ENCODE measurements at places on chromosomes 5 and 9.

DNA sequence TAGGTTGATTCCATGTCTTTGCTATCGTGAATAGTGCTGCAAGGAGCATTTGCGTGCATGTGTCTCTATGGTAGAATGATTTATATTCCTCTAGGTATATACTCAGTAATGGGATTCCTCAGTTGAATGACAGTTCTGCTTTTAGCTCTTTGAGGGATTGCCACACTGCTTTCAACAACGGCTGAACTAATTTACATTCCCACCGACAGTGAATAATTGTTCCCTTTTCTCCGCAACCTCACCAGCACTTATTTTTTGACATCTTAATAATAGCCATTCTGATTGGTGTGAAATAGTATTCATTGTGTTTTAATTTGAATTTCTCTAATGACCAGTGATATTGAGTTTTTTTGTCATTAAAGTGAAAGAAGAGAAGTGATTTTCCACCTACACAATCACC lies 18.5 kb downstream of the IFNA5 start:
- no peak for DNase-seq

GRCh38 chr9:87618226-87618625 lies 107.7 kb upstream of the CTSL start:
- DNase-seq = no peak

GRCh38 chr5:65946198-65946745 lies 19.9 kb downstream of the ERBIN start:
- DNase-seq = no peak

DNA sequence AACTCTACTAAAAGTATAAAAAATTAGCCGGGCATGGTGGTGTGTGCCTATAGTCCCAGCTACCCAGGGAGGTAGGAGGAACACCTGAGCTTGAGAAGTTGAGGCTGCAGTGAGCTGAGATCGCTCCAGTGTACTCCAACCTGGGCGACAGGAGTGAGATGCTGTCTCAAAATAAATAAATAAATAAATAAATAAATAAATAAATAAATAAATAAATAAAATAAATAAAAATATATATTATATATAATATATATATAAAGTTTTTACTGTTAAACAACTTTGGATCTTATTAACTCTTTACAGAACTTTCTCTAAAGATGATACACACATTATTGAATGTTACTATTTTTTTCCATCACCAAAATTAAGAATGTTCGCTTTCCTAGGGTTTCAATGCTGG lies 38.4 kb downstream of the HMGCR start:
- no peak for DNase-seq

DNA sequence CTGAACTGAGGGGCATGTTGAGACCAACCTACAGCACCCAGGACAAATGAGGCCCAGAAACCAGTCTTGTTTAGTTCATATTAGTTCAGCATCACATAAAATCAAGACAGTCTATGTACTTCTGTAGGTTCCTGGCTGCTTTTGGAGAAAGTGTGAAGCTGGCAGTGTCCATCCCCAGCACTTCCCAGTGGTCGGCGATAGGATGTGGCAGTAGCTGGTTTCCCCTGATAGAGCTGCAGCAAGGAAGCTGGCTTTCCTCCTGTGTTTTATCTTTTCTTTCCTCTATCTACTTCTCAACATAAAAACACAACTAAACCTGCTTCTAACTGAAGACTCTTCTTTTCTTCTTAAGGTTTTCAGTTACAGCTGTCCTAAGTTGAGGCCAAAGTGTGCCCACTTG lies 43.0 kb upstream of the SLC46A2 start:
- no peak for DNase-seq

- DNase-seq = no peak
These were observed 219.0 kb upstream of the PIK3R1 start for GRCh38 chr5:67996596-67996995.

- DNase-seq = no peak
These were observed 203.3 kb downstream of the ADAMTS12 start for GRCh38 chr5:33688526-33688925.

GRCh38 chr5:181031716-181032115 lies 8.3 kb upstream of the BTNL9 start:
- no peak for DNase-seq

DNA sequence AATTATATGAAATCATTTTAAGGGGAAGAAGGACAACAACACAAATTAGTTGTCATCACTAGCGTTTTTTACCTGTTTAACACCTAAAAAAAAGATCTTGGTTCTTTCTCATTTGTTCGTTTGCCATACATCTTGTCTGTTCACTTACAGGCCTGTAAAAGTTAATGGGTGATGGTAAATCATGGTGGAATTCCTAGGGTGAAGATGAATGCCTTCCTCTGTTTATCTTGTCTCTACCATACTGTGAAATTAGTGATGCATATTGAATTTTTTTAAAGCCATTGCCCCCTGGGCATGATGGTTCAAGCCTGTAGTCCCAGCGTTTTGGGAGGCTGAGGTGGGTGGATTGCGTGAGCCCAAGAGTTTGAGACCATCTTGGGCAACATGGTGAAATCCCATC lies 46.6 kb downstream of the LRRTM2 start:
- no peak for DNase-seq

DNA sequence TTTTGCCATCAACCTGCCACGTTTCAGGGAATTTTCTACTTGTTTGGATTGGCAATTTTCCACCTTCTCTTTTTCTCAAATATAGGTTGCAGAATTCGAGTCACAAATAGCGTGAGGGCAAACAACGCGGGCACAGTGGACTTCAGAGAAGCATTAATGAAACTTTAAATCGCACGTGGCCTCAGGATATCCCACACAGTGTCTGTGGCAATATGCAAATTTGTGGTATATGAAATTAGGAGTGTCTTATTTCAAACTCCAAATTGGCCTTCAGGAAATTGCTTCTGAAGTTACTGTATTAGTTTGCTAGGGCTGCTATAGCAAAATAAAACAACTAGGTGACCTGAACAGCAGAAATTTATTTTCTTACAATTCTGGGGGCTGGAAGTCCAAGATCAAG lies 91.2 kb downstream of the MTRR start:
- no peak for DNase-seq

- DNase-seq = no peak
These were observed 38.8 kb downstream of the IARS1 start for GRCh38 chr9:92254381-92255337.

DNA sequence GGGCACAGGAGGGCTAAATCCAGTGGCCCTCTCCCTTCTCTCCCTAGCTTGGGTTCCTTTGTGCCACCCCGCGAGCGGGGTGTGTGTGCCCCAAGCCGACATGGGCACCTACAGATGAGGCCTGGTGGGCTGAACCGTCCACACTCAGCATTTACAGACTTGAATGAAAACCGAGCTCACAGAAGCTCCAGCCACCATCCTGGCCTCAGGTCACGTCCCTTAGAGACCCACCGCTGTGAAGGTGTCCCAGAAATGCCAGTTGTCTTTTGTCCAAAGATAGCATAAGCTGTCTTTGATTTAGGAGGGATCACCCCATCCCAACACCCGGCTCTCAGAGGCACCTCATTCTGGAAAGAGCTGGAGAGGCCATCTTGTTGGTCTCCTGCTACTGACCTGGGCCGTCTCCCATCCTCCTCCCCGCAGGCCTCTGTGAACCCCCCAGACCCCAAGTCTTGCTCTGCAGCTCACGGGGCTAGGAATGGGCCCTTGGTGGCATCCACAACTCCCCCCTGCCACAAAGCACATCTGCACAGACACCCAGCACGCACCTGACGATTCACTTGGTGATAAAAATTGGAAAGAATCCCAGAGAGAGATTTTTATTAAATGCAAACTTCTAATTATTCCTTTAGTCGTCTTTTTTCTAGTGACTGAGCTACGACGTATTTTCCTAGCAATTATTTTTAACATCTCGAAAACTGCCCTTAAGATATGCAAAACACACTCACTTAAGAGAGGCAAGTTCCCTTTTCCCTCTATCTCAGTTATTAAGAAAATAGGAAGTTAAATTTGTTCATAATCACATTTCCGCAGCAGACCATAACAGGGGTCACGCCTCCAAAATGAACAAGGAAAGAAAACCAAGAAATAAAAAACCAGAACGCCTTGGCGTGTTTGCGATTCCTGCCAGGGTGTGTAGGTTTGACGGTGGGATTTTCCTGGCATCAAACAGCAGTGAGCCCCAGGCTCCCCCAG lies 80.5 kb upstream of the LMX1B start:
- no peak for DNase-seq

- no peak for DNase-seq
These were observed 63.2 kb upstream of the RICTOR start for GRCh38 chr5:39137391-39137790.

DNA sequence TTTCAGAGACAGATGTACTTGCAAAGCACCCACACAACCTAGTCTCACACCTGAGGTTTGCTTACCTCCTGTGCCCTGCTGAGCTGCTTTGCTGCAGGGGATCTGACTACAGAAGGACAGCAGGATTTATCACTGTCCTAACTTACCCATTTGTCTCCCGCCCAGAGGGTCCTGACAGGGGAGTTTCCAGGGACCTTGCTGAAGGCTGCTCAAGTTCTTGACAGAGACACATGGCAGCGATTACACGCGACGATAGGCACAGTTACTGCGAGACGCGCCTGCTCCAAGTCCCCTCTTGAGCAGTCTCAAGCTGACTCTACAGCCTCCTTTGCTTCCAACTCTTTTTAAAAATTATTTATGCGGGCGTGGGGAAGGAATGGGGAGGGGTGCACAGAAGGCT lies 24.6 kb upstream of the GALNT10 start:
- DNase-seq = no peak

GRCh38 chr5:59596586-59597350 lies 296.8 kb downstream of the PDE4D start:
- no peak for DNase-seq

GRCh38 chr5:111775224-111775623 lies 18.2 kb upstream of the NREP start:
- no peak for DNase-seq

- DNase-seq = no peak
These were observed 128.2 kb downstream of the OLFM1 start for GRCh38 chr9:135215571-135216161.

DNA sequence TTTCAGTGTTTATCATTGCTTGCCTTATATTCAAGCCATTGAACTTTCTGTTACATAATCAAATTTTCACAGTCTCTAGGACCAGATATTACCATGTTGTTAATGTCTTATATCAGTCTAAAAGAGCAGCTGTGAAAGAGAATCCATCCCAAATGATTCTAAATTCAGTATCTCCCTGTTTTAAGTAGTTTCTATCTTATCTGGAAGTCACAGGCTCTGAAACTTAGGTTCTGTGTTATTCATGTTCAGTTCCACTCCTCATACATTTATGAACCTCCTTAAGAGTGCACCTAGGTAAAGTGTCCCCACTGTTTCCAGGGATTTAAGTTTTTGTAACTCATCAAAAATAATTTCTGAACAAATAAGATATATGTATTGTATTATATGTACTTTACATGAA lies 9.7 kb downstream of the LYRM7 start:
- no peak for DNase-seq

- DNase-seq = no peak
These were observed 135.7 kb downstream of the CAAP1 start for GRCh38 chr9:26756881-26757280.

GRCh38 chr5:136058039-136058971 lies 29.5 kb downstream of the TGFBI start:
- no peak for DNase-seq

DNA sequence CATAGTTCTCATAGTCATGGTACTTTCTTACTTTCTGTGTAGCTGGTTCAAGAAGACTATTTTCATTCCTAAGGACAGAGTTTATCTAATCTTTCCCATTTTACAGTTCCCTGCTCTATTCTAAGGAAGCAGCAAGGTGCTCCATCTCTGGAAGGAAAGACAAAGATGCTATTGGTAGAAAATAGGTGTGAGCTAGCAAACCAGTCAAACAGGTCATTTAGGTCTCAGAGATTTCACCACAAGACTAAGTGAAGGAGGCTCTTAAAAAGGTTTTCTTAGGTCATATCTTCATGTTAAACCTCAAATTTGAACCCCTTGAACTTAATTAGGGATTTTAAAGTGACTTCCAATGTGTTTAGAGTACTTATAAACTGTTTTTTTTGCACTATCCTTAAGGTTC lies 62.6 kb downstream of the ADAMTSL1 start:
- DNase-seq = no peak

DNA sequence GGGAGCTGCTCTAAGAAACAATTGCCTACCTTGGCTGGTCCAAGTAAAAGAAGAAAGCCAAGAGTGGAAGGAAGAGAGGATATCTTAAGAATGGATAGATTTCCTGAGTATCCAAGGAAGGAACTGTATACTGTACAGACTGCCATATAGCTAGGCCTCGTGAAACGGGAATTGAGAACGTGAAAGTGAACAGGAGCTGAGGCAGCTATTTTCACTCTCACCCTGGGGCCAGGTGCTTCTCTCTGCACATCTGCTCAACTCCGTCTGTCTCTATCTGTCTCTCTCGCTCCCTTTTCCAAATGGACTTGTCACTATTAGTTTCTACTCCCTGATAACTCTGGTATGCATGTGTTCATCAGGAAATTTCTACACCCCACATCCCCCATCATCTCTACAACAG lies 35.9 kb upstream of the TESK1 start:
- DNase-seq = no peak

DNA sequence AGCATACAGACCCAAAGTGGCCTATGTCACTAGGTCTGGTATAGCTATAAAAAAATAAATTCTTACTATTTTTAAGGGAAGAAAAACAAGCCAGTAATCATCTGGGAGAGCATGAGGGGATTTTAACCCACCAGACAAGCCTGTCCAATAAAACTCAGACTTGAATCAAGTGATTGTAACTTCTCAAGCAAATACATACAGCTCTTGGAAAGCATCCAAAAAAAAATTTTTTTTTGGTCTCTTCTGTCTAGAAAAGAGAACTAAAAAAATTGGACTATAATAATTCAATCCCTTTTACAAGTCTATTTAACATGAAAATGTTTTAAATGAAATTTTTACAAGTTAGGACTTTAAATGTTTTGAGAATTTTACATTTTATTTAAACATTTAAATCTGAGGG lies 61.7 kb downstream of the FBXL17 start:
- no peak for DNase-seq

DNA sequence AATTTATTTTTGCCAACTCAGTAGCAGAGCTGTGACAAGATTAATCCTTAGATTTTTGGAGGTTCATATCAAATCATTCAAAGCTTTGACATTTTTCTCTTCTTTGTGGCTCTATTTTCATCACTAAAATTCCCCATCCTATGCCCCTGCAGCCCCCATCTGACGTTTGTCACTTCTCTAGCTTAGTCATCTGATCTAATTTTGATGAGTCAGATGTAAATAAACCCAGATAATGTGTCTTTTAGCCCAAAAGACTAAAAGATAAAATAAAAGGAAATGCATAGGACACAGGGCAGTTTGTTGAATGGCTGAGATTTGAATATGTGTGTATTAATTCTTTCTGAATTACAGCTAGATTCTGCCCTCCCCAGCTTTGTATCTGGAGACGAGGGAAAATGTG lies 897 bp upstream of the HSPB3 start:
- DNase-seq = no peak

All from NCI-H1436 treated with DMSO at 0.1 percent for 48 hours (cell line).